ENCODE measurements at places on chromosomes 1 and 21.

- DNase-seq: no peak
Measured at GRCh38 chr1:55531644-55532043, 316.5 kb upstream of the USP24 start.

DNA sequence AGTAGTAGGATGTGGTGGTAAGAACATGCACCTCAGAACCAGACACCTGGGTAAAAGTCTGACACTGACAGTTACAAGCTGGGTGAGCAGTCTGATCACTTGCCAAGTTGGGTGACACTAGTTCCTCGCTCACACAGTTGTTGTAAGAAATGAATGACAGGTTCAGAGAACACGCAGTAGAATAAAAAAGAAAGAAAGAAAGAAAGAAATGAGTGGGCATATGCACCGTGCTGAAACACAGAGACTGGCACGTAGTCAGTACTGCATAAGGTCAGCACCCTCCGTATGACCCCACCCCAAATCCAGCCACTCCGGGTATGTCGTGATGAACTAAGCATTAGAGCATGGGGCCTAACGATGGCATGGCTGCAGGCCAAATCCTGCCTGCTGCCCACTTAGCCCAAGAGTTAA, 90.6 kb downstream of the GLUL start:
- DNase-seq: no peak

- no peak for DNase-seq
Measured at GRCh38 chr1:41639332-41639936, 155.0 kb upstream of the EDN2 start.

DNA sequence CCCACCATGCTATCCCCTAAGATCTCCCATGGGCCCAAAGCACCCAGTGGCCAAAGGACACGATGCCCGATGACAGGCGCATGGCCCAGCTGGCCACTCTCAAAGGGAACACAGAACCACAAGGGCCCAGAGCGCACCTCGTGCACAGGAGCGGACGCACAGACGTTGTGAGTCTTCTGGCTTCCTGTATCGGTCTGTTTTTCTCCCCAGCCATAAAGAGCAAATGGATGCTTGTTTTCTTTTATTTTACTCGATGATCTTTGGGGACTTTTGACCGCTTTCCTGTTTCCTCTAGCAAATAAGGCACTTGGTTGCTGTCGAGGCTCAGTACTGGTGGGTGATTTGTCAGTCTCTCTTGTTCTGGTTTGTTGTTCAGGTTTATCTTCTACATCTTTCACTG, 16.2 kb downstream of the CCSAP start:
- DNase-seq: no peak

DNA sequence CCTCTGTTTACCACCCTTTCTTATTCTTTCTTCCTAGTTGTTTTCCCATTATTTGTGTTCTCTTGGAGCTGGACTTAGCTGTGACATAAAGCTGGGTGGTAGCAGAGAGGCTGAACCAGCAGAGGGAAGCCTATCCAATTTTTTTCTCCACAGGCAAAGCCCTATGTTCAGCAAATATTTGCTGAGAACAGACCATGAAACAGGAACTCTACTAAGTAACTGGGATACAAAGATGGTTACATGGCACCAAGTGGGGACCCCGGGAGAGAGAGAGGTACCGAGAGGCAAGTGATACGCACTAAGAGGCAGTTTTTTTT, 6.6 kb downstream of the CFAP141 start:
- no peak for DNase-seq

DNA sequence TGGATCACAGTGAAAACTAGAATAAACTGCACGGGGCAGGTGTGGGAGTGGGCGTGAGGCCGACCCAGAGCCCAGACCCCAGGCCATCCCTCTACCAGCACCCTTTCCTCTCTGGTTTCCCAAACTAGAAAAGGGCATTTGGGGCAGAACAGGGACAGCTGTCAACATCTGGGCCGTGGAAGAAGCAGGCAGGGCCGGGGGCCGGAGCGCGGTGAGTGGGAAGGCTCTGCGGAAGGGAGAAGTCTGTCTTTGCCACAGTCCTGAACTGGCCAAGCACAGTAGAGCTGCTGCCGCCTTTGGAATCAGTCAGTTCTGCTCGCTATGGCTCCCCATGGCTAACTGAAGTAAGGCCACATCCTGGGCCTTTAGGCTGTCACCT, 6.6 kb downstream of the CCDC24 start:
- no peak for DNase-seq

- DNase-seq: no peak
Measured at GRCh38 chr1:182725259-182726255, 41.2 kb upstream of the RGS8 start.

GRCh38 chr1:29703596-29704370, 467.5 kb downstream of the PTPRU start:
- DNase-seq: peak; percentile 73

- no peak for DNase-seq
Measured at GRCh38 chr1:245383396-245384330, 228.9 kb downstream of the KIF26B start.

DNA sequence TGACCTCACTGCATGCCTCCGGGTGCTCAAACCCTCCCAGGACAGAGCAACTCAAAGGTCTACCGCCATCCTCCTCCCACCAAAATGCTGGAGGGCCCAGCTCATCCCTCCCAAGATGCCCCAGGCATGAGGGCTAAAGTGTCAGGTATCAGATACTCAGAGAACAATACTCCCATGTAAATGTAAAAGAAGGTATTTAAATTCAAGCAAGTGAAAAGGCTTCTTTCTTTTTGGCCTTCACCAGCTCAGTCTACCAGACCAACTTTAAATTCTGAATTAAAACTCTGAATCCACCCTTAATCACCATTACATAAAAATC, 3.0 kb downstream of the PARP1 start:
- peak; percentile 35 for DNase-seq

- DNase-seq: no peak
Measured at GRCh38 chr1:24047110-24047477, 64.8 kb downstream of the MYOM3 start.

DNA sequence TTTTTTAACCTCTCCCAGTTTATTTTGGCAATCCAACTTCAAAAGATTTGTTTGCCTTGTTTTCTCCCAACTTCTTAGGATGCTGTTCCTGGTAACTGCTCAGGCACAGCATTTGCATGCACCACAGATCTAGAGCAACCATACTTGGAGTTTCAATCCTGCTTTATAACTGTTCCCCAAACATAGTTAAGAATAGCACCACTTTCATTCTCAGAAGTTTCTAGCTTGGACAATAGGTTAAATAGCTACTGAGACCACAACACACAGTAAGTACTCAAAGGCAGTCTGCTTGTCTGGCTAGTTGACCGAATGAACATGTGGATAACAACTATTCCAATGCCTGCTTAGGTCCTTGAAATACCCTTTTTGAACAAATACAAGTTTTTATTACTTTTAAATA, 76.8 kb downstream of the FOXJ3 start:
- DNase-seq: no peak

GRCh38 chr1:5725406-5725805, 266.8 kb downstream of the NPHP4 start:
- DNase-seq: no peak

DNA sequence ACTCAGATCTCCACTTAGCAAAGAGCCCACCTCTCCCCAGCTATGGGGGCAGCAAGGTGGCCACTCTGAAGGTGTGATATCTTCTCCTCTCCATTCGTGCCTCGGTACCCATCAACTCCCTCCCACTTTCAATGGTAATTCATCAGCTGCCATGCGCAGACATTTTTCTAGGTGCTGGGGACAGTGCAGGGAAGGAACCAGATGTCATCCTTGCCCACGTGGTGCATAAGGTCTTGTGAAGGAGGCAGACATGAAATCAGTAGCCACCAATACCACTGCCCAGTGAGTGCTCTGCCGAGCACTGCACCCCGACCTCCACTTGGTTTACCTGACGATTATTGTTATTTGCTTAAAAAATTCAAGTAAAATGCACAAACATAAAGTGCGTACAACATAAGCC, 76.3 kb upstream of the CSF3R start:
- DNase-seq: no peak

DNA sequence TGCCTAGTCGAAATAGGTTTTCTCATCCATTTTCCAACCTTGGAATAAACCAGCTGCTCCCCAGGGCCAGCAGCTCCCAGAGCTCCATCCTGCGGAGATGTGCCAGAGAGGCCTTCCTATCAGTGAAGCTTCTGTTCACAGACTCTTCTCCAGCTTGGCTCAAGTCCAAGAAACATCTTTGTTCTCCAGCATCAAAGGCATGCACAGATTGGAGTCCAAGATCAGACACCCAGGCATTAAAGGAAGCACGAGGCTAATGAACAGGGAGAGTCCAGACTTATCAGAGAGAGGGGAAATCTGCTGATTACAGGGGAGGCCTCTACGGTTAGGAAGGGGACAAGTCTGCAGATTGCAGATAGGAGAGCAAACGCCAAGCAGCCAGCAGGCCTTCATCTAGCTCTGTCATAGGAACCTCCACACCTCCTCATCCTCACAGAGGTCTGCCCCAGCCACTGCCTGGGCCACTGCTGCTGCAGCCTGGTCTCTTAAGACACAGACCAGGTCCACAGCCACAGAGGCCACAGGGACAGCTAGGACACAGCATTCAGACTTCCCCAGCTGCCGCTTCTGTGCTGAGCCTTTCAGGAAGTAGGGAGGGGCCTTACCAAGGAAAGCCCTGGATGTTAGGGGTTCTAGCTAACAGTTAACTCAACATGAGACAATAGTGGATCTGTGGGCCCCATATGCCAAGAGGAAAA, 3.4 kb downstream of the PRR9 start:
- DNase-seq: no peak

- DNase-seq: peak; percentile 13
Measured at GRCh38 chr1:39131940-39132339, 72.6 kb upstream of the MACF1 start.

DNA sequence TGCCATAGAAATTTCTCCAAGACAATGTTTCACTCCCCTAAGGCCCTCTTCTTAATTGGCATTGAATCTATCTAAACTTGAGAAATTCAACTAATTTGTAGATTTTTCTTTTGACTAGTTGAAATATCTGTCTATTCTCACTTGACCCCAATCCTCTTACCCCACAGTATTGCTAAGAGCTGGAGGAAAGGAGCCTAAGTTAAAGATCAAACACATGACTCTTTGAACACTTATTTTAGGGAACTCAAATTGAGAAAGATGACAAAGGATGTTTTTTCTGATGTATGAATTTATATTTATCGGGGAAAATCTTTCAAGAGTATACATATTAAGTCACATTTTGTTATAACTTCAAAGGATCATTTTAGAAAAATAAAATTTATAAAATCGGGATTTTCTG, 3.6 kb downstream of the MR1 start:
- no peak for DNase-seq

GRCh38 chr21:41141031-41141457, 26.9 kb upstream of the BACE2 start:
- no peak for DNase-seq

All from neural progenitor cell (in vitro differentiated cells).